MCF 10A (cell line): ENCODE measurements at places on chromosomes 2 and 18.

DNA sequence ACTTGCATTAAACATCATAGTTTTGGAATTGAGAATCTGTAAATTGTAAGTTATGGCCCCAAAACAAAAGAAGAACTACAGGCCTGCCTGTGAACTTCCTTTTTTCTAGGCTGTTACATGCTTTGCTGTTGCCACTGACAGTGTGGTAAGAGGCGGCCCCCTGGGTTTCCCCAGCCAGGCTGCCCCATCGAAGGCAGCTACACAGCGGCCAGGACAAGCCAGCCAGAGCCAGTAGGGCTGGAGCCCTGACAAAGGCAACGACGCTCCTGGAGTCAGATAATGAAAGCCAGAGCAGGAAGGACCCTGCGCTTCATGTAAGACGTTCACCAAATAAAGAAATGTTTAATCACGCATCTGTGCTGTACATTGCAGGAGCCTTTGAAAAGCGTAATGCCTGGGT lies 55.0 kb downstream of the ANKRD44 start:
- DNase-seq, result no peak

DNA sequence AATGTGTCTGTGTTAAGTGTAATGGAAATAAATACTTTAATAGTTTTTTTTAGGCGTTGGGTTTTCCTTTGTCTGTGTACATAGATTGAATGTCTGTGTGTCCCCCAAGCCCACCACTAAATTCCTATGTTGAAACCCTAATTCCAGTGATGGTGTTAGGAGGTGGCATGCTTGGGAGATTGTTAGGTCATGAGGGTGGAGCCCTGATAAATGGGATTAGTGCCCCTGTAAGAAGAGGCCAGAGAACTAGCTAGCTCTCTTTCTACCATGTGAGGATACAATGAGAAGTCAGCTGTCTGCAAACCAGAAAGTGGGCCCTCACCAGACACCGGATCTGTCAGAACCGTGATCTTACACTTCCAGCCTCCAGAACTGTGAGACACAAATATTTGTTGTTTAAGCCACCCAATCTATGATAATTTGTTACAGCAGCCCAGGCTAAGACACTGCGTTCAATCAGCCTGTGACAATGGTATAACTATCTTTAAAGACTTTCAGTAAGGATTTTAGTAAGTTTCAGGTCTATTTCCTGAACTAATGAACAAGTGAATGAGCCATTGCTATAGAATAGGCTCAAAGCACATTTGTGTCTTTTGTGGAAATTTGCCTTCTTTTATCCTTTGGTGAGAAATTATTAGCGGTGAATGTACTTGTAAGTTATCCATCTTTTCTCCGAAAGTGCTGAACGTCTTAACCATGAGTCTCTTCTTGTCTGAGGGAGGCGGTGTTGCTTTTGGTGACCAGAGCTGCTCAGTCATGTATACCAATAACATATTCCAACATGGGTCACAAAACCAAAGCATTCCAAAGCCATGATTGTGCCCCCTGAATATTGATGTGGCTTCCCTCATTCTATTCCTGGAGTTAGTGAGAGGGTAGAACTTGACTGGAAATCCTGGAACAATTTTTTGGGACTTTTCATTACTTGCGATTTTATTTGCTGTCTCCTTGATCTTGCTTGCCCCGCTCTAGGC lies 29.6 kb upstream of the IL1R1 start:
- no peak for DNase-seq

- no peak for DNase-seq
Measured at GRCh38 chr18:45688113-45688512, 35.9 kb upstream of the SLC14A1 start.

DNA sequence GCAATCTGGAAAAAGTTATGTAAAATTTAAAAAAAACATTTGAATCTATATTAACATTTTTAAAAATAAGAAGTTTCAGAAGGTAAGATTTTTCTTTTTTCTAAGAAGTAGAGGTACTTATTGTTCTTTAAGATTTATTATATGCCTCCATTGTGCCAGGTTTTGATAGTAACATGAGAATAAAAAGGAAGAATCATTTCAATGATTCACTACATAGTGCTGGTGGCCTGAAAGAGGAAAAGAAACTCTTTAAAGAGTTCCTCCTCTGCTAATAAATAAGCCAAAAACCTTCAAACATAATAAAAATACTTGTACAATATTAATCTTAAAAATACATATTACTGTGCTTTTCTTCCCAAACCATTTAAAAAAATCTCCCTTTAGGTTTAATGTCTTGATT lies 69.0 kb downstream of the ANKRD44 start:
- no peak for DNase-seq

DNA sequence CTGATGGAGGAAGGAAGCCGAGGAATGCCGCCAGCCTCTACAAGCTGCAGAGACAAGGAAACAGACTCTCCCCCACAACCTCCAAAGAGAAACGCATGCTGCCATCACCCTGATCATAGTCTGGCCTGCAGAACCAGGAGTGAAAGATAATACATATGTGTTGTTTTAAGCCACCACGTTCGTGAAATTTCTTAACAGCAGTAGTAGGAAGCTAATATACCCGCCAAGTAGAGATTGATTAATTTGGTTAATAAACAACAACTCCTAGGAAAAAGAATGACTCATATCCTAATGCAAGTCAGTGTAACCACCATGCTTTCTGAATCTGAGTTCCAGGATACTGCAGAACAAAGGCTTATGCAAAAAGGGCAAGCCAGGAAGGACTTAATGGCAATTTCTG lies 36.6 kb downstream of the LONRF2 start:
- DNase-seq, result peak; percentile 6

DNA sequence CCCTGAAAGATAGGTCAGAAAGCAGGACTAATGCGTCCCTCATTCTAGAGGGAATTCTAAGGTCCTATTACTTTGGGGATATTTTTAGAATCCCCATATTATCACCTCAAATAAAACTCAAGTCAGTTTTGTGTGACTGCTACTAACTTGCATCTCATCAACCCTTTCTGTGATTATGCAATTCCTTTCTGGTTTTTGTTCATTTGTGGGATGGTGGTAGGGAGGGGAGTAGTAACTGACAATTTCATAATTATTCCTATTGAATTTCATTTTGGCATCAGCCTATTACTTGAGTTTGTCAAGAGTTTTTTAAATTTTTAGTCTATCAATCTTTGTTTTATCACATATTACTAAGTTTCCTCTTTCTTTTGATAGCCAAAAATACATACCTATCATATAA lies 28.4 kb upstream of the TANK start:
- no peak for DNase-seq

DNA sequence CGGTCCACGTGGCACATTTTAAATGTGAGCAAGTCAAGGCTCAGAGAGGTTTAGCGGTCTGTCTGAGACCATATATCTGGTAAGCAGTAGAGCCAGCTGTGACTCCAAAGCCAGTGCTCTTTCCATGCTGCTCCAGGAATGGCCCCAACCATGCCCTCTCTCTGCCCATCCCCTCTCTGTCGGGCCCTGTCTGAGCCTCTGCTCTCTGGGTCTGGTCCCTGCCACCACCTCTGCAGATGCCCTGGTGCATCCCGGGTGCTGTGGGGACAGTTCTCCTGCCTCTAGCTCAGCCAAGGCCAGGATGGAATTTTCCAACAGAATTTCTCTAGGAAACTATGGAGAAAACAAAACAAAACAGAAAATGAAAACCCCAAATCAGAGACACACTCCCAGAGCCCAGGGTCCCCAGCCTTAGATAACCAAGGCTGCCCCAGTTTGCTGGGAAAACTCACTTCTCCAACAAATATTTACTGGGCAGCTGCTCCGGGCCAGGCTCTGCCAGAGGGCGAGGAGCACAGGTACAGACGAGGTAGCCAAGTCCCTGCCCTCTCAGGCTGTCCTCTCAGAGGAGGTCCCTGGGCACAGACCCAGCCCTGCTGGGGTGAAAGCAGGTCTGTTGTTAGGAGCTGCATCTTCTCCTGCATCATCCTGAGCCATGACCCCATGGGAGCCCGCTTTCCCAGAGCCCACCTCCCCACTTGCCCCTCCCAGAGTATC lies 9.2 kb downstream of the ADRA2B start:
- DNase-seq, result no peak

DNA sequence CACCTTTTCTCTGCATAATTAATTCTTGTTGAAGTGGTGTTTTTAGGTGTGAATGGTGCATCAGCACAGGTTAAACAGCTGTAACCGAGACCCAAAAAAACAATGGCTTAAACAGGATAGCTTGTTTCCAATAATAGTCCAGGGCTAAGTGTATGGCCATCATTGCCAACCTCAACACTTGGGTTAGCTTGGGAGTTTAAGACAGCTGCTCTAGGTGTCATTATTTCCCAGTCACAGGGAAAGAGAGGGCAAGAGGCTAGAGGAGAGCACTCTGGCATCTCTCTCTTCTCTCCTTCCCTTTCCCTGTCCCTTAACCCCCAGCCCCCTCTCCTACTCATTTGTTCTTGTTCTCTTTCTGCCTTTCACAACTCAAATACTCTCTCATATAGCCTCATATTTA lies 21.1 kb downstream of the BIRC6 start:
- no peak for DNase-seq

DNA sequence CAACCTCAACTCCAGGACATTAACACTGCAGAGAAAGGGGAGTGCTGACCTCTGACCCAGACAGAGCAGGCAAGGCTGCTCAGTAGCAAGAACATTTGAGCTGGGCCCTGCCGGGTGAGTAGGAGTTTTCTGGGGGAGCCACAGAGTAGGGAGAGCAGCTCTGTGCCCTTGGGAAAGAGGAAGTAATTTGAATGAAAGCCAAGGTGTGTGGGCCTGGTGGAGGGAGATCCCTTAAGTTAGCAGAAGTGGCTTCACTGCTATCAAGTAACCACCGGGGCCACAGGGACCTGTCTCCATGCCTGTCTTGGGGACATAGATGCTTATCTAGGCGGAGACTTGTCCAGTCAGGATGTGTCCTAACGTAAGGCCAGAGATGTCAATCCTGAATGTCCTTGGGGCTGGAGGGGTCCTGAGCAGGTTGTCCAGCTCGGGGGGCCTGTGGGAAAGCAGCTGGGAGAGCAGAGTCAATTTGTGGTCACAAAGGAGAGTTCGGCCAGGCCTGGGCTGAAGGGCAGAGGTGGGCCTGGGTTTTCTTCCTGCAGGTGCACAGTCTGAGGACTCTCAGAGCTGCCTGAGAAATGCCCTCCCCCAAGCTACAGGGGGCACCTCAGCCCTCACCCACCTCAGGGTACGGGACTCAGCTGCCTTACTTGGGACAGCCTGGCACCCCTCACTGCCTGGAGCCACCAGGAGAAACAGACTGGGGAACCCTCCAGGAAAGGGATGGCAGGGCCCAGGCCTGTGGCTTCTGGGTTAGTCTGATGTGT lies 15.0 kb upstream of the OTOF start:
- no peak for DNase-seq

DNA sequence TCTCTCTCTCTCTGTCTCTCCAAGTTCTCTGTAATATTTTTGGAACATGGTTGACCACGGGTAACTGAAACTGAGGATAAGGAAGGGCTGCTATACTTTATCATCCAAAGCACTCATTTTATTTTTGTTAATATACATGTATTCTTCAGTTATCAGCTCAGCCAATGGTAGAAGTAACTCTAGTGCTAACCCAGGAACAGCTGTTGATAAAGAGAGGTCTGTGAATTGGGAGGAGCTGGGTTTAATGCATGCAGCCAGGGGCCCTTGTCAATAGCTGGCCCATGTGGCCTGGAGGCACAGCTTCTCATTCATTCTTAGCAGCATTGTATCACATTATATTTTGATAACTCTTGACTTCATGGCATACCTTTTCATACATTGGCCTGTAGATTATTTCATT lies 401.6 kb downstream of the EPHA4 start:
- DNase-seq, result no peak

DNA sequence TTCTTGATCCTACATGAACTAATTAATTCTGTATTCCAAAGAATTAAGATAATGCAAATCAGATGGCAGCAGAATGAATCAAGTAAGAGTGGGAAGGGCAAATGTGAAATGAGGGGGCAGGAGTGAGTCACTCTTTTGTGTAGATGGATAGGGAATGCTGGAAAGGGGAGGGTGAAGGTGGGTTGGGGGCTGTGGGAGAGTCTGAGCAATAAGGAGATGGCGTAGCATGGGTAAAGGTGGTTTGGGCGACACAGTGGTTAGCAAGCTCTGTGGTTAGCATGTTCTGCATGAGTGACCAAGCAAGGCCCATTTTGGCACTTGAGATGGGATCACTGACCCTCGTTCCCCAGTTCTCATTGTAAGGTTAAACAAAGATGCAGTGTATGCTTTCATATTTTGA lies 20.4 kb downstream of the GPD2 start:
- no peak for DNase-seq

DNA sequence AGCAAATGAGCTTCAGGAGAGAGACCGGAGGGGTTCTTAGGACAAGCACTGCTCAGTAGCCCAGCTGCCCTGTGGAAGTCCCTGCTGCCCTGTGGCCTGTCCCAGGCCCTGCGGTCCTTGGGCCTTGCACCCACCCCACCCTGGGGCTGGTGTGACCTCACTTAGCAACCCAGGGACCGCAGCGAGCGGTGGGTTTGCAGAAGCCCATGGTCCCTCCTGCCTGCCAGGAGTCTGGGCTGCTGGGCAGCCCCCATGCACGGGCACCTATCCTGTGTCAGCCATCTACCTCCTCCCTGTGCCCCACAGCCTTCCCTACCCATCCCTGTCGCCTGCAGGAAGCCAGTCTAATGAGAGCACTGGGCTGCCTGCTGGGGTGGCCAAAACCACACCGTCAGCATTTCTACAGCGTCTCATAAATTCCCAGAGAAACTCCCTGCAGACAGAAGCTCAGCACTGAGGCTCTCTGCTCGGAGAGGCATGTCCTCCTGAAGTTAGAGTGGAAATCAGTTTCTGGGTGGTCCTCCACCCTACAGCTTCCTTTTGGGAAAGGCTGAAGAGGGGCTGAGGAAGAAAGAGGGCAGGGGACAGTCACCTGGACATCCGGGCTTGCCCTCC lies 231.1 kb upstream of the HS6ST1 start:
- DNase-seq, result no peak
